ENCODE measurements at places on chromosomes 5 and 9. TPM values are rescaled to one million over a fixed set of nuclear protein-coding genes. Genes with fewer than 3 reads are reported as not detected.

The BARHL1 gene
- total RNA-seq, result not detected

GRCh38 chr5:176606875-176607274 lies 3.1 kb downstream of the GPRIN1 start:
- no peaks in the 10 kb centered on the region for H3K36me3 ChIP-seq
- H3K27me3 ChIP-seq, result no peaks in the 10 kb centered on the region
- no peak overlapping the region for H3K4me3 ChIP-seq
- no peak overlapping the region for H3K27ac ChIP-seq

- no peaks in the 10 kb centered on the region for H3K36me3 ChIP-seq
- H3K4me3 ChIP-seq, result no peak overlapping the region
- no peak overlapping the region for H3K27ac ChIP-seq
- DNase-seq, result no peak
Measured at GRCh38 chr5:16000056-16000455, 179.5 kb downstream of the MARCHF11 start.

GRCh38 chr5:177446200-177447065 lies at the start of gene PRR7:
Gene PRR7 (plus strand): TSS chr5:177446814. CDS start chr5:177455068, 8,254 bp downstream.
- DNase-seq, result peak; percentile 88
- no peaks in the 10 kb centered on the region for H3K27me3 ChIP-seq
- no peaks in the 10 kb centered on the region for H3K36me3 ChIP-seq
- peak within 1 kb of the TSS; percentile 73 for H3K4me3 ChIP-seq

DNA sequence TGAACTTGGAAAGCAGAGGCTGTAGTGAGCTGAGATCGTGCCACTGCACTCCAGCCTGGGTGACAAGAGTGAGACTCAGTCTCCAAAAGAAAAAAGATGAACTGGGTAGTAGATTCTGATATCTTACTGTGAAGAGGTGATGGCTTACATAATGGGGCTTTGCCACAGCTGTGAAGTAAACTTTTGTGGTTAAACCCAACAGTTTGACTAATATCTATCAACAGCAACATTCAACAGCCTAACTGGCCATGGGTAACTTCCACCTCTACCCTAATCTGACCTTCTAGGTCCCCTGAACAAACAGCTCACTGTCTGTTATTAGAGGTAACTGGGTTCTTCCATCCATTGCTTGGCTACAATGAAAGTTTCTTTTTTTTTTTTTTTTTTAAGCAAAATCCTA lies 52.1 kb downstream of the TLE1 start:
- no peak overlapping the region for H3K4me3 ChIP-seq
- H3K36me3 ChIP-seq, result no peaks in the 10 kb centered on the region

DNA sequence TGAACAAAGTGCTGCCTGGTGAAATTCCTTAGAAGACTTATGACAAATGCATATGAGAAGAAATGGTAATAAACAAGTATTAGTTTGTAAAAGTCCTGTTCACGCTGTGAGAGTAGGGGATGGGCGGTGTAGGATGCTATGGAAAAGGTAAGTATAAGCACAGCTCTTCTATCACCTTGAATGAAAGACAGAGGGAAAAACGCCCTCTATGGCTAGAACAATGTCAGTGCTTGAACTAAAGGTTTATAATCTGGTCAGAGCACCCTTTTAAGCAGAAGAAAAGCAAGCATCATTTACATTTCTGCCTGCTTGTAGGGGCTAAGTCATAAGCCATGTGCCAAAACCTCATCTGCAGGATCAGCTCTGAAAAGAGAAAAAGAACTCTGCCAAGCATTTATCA lies 115.2 kb downstream of the LHFPL2 start:
- no peaks in the 10 kb centered on the region for H3K27me3 ChIP-seq
- H3K36me3 ChIP-seq, result no peaks in the 10 kb centered on the region
- H3K4me1 ChIP-seq, result peaks cover 40% of the 10 kb centered on the region
- peak; percentile 62 for DNase-seq

The PRR16 gene
- total RNA-seq, result 33.0 TPM

DNA sequence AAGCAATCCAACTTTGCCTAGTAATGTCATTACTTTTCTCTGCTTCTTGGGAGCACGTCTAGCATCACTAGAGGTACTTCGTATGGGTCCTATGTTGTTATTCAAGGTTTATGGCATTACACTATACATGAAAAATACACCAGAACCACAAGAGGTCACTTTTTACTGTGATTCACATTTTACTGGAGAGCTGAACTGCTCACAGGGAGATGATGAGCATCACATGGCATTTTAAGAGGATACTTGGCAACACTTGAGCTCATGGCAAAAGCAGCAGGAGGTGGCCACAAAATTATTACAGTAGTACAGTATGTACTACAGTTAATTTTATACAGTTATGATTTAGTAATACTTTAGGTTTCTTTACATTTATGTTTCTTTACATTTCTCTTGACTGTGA lies 223.4 kb downstream of the PARP8 start:
- H3K4me3 ChIP-seq, result no peak overlapping the region
- no peaks in the 10 kb centered on the region for H3K4me1 ChIP-seq
- DNase-seq, result peak; percentile 11
- H3K27me3 ChIP-seq, result no peaks in the 10 kb centered on the region
- H3K27ac ChIP-seq, result no peak overlapping the region

The PCDHGB4 gene
- total RNA-seq, result 7.6 TPM

DNA sequence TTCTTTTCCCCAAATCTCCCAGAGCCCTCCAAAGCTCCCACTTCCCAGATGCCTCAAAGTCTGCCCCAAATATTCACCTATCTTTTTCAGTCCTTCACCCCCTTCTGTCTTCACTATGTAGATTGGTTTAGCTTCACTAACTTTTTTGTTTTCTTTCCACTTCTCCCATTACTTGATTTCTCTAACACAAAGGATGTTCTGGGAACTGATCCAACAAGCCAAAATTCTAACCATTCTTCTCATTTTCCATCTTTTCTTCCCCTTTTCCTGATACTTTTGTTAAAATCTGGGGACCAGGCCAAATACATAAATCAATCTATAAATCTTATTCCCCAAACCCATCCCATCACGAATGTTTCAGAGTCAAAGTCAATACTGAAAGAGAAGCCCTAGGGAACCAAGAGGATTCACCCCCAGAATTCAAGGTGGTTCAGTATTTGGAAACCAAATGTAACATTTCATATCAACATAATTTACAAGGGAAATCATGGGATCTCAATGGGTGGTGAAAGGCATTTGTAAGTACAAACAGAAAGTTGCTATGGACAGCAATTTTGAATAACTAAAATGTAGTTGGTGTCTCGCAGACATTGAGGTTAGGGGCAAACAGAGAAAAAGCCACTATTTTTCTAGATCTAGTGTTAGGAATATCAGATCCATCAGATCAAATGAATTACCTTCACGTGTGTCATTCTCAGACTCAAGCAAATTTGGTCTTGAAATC lies 35.3 kb downstream of the APTX start:
- DNase-seq, result no peak
- no peak overlapping the region for H3K4me3 ChIP-seq

- H3K4me3 ChIP-seq, result no peak overlapping the region
- no peak overlapping the region for H3K27ac ChIP-seq
- DNase-seq, result no peak
- H3K4me1 ChIP-seq, result peaks cover 10% of the 10 kb centered on the region
- no peaks in the 10 kb centered on the region for H3K36me3 ChIP-seq
- H3K27me3 ChIP-seq, result no peaks in the 10 kb centered on the region
Measured at GRCh38 chr5:160159991-160160792, 40.9 kb upstream of the PWWP2A start.

GRCh38 chr5:10891193-10891592 lies 130.2 kb upstream of the DAP start:
- no peak for DNase-seq
- H3K27me3 ChIP-seq, result no peaks in the 10 kb centered on the region
- no peak overlapping the region for H3K4me3 ChIP-seq
- no peak overlapping the region for H3K27ac ChIP-seq

- H3K36me3 ChIP-seq, result no peaks in the 10 kb centered on the region
- 0 out of 2 replicates have a peak overlapping the region, but pooled peaks have one; percentile 51 for H3K27ac ChIP-seq
- H3K4me1 ChIP-seq, result peaks cover 16% of the 10 kb centered on the region
- no peak for DNase-seq
- H3K27me3 ChIP-seq, result no peaks in the 10 kb centered on the region
Measured at GRCh38 chr9:16180091-16180490, 627.2 kb downstream of the CCDC171 start.

GRCh38 chr9:31908891-31909480 lies 475.5 kb upstream of the ACO1 start:
- no peak overlapping the region for H3K4me3 ChIP-seq
- H3K27me3 ChIP-seq, result no peaks in the 10 kb centered on the region
- DNase-seq, result no peak
- no peak overlapping the region for H3K27ac ChIP-seq

DNA sequence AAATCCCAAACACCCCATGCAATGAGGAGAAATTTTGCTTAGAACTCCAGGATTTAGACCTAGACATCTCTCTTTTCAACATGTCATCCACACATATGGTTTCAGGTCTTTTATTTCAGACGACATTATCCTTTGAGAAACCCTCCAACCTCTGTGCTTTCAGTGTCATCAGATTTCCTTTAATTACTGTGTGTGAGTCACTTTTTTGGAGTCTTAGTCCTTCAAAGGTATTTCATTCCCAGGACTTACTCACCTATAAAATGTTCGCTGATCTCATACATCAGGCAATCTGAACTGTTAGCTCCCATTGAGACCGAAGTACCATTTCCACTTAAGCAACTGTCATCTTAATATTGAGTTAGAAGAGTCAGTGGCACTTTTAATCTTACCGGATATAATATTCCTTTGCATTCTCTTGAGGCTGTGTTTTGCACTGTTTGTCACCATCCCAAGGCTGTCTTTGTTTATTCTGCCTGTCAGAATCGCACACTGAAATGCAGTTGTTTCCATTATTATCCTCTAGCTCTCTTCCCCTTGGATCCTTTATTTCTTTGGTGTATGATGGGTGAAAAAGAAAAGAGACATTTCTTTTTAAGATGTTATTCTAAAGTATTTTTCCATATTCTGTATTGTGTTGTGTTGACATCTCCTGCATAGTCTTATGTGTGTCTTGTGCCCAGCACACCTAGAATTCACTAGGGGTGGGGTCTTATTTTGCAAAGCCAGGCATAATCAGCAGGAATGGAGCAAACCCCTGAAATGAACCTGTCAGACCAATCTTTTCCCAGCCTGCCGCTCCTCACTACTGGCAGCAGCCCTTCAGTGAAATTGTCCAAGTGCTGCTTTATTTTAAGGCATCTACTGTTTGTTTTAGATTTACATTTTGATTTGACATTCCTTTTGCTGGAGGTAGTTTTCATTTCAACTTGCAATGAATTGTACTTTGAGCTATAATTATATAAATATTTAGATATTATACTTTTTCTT lies 155.4 kb downstream of the PAM start:
- DNase-seq, result peak; percentile 81
- peak overlapping the region; percentile 19 for H3K4me3 ChIP-seq
- H3K27me3 ChIP-seq, result no peaks in the 10 kb centered on the region
- H3K4me1 ChIP-seq, result peaks cover 34% of the 10 kb centered on the region

DNA sequence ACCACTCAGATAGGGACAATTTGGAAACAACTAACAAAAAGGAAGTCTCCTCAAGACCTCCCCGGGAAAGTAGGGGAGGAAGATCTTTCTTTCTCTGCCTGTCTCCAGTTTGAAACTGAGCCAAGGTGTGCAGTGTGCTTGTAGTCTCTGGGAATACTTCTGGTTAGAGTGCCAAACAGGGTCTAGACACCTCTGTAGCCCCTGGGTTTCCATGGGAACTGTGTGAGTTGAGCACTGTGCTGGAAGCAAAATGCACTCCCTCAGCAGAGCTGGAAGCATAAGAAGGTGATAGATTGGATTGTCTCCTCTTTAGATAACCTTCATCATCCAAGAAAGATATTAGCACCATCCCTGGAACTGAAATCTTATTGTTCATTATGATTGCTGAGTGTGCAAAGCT lies 129.2 kb upstream of the TNPO1 start:
- H3K36me3 ChIP-seq, result no peaks in the 10 kb centered on the region
- H3K27me3 ChIP-seq, result 0 out of 2 replicates have a peak, but pooled peaks cover 5% of the 10 kb centered on the region
- DNase-seq, result no peak
- H3K4me3 ChIP-seq, result no peak overlapping the region
- no peak overlapping the region for H3K27ac ChIP-seq
- peaks cover 1% of the 10 kb centered on the region for H3K4me1 ChIP-seq
